D721Med (cell line): ENCODE measurements at places on chromosomes 12 and 14.

- DNase-seq: peak; percentile 55
These were observed 110.1 kb upstream of the TMEM132D start for GRCh38 chr12:130013771-130014484.

DNA sequence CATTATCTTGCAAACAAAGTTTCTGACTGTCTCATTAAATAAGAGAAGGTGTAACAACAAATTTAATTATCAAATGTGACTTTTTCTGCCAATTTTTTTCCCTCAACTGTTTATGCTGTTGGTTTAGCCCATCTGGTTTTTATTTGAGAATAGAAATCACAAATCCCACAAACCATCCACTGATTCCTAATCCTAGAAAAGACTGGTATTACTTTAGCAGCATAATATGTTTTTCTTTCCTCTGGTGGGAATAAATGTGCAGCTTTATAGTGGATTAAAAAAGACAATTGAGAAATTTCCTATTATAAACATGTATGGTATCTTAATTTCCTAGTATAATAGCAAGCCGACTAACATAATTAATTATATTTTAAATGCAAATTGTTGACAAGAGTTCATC, 257.9 kb upstream of the FOXN3 start:
- no peak for DNase-seq

- DNase-seq: no peak
These were observed 14.3 kb upstream of the OTUB2 start for GRCh38 chr14:94011795-94012194.

GRCh38 chr12:128323145-128323920, 56.4 kb downstream of the TMEM132C start:
- no peak for DNase-seq

GRCh38 chr12:104138797-104139152, 765 bp upstream of the NFYB start:
- DNase-seq: no peak

- no peak for DNase-seq
These were observed 4.2 kb downstream of the TDP1 start for GRCh38 chr14:89959853-89960445.

GRCh38 chr14:35628989-35629388, 95.0 kb downstream of the INSM2 start:
- no peak for DNase-seq

GRCh38 chr12:99758997-99759396, 111.4 kb downstream of the GARIN6 start:
- DNase-seq: no peak

GRCh38 chr14:34733245-34733644, 18.9 kb upstream of the CFL2 start:
- DNase-seq: no peak

GRCh38 chr14:24032727-24033418, 18.9 kb upstream of the CARMIL3 start:
- DNase-seq: no peak

DNA sequence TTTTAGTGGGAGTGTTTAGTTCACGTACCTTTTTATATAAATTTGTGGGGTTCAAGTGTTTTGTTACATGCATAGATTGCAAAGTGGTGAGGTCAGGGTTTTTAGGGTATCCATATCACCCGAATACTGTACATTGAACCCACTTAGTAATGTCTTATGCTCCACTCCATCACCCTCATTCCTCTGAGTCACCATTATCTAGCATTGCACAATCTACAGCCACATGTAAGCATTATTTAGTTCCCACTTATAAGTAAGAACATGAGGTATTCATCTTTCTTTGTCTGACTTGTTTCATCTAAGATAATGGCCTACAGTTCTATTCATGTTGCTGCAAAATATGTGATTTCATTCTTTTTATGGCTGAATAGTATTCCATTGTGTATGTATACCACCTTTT, 583.7 kb upstream of the LRFN5 start:
- DNase-seq: no peak

- DNase-seq: no peak
These were observed 19.3 kb downstream of the PPP2R5E start for GRCh38 chr14:63523735-63524426.

GRCh38 chr14:89576145-89576927, 159.3 kb upstream of the FOXN3 start:
- no peak for DNase-seq
